ENCODE measurements at places on chromosomes 2 and 18. TPM values are rescaled to one million over a fixed set of nuclear protein-coding genes. Genes with fewer than 3 reads are reported as not detected.

GRCh38 chr2:158501301-158501700 lies 44.5 kb downstream of the PKP4 start:
- DNase-seq, result no peak

GRCh38 chr2:17104454-17104853 lies 413.8 kb downstream of the RAD51AP2 start:
- DNase-seq, result no peak

The SKOR2 gene
- total RNA-seq, result not detected

The KCNG2 gene
- total RNA-seq, result not detected

GRCh38 chr2:118881490-118882129 lies 34.2 kb upstream of the EN1 start:
- DNase-seq, result peak; percentile 60

The SERPINB13 gene
- total RNA-seq, result not detected

GRCh38 chr2:183010112-183010511 lies 28.1 kb downstream of the NCKAP1 start:
- DNase-seq, result peak; percentile 54

The SP140L gene
- 0.83 TPM for total RNA-seq

DNA sequence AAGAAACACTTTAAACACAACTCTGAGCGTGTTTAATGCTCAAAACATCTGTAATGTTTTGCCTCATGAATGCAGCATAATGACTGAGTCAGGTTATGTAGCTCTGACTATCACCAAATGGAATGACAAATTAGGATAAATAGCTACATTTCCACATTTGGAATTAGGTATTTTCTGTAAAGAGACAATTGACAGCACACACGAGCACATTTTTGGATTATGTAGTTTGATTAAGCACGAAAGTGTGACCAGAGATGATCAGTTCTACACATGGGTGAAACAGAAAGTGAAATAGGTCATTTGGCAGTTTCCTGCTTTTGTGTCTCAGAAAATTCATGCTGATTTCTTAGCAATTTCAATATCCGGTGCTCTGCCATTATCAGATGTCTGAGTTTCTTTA lies 29.0 kb downstream of the LPIN1 start:
- no peak for DNase-seq

The DYSF gene
- 0.56 TPM for total RNA-seq

The CCT4 gene
- 499 TPM for total RNA-seq

DNA sequence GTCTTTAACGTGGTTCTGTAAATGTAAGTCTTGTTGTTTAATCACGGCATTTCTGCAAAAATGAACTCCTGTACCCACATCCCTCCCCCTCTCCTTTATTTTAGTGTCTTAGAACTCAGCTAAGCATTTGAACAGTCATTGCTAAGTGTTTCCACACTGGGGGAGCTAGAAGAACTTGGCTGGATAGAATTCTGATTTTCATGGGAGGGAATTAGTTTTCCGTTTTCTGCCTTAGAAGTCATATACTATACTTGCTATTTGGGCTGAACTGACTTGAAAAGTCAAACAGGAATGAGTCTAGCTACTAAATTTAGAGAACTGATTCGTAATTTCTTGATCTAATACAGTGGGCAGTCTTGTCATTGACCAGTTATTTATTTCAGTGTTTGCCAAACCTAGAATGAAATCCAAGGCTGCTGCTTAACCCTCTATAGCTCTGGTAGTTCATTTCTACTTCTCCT lies 61.1 kb downstream of the FMNL2 start:
- no peak for DNase-seq
